ENCODE measurements at places on chromosomes 6 and 20. TPM values are rescaled to one million over a fixed set of nuclear protein-coding genes. Genes with fewer than 3 reads are reported as not detected.

RBM24 gene
- total RNA-seq = 9.1 TPM

RIN2 gene
- total RNA-seq = 16.0 TPM

GRCh38 chr6:41430875-41431274 lies 95.5 kb downstream of the NCR2 start:
- no peak overlapping the region for H3K4me3 ChIP-seq
- H3K36me3 ChIP-seq = no peaks in the 10 kb centered on the region
- H3K27ac ChIP-seq = no peak overlapping the region
- H3K4me1 ChIP-seq = peaks cover 27% of the 10 kb centered on the region
- no peaks in the 10 kb centered on the region for H3K27me3 ChIP-seq
- no peak for DNase-seq

GRCh38 chr20:32285082-32285620 lies 7.7 kb downstream of the KIF3B start:
- no peak overlapping the region for H3K4me3 ChIP-seq
- H3K27me3 ChIP-seq = no peaks in the 10 kb centered on the region
- no peak overlapping the region for H3K27ac ChIP-seq
- H3K36me3 ChIP-seq = no peaks in the 10 kb centered on the region

DNA sequence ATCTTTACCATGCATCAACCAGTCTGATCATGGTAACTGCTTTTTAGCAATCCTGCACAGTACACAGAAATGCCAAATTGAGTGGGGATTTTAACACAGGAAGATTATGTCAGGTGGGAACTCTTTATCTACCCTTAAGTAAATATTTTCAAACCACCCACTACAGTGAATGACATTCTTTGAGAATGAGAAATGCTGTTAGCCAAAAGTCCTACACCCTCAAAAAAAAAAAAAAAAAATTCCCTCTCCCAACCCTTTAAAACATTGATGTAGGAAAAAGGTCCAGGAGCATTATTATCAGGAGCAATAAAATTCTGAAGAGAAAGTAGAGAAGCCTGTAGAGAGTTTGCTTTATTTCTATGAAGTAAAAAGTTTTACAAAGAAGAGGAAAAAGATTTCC lies 307.2 kb upstream of the THEMIS start:
- DNase-seq = no peak
- no peak overlapping the region for H3K4me3 ChIP-seq
- H3K27me3 ChIP-seq = no peaks in the 10 kb centered on the region

- H3K4me3 ChIP-seq = no peak overlapping the region
- no peaks in the 10 kb centered on the region for H3K27me3 ChIP-seq
- H3K4me1 ChIP-seq = no peaks in the 10 kb centered on the region
- no peaks in the 10 kb centered on the region for H3K36me3 ChIP-seq
These were observed 18.7 kb upstream of the DUSP22 start for GRCh38 chr6:273551-274058.

- no peak for DNase-seq
- no peak overlapping the region for H3K27ac ChIP-seq
- no peaks in the 10 kb centered on the region for H3K27me3 ChIP-seq
These were observed 22.5 kb downstream of the KLHL32 start for GRCh38 chr6:96947055-96947454.

DNA sequence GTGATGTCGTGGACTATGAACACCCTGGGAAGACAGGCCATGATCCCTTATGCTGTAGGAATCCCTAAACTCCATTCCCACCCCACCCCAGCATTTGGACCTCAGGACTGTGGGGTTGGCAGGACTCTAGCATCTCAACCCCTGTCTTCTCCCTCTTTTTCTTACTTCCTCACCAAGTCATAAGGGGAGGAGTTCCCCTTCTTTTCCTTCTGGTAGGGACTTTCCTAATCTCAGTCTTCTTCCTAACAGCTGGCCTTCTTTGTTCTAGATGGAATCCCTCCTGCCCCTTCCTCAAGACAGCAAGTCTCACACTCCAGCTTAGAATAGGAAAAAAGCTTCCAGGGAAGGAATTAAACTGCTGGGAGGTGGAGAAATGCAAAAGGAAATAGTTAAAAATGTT lies 2.3 kb upstream of the SIRPB2 start:
- no peaks in the 10 kb centered on the region for H3K27me3 ChIP-seq
- H3K4me1 ChIP-seq = no peaks in the 10 kb centered on the region
- H3K27ac ChIP-seq = no peak overlapping the region
- no peaks in the 10 kb centered on the region for H3K36me3 ChIP-seq
- no peak for DNase-seq

GRCh38 chr6:51466427-51466826 lies 621.0 kb downstream of the PKHD1 start:
- H3K36me3 ChIP-seq = no peaks in the 10 kb centered on the region
- H3K27me3 ChIP-seq = no peaks in the 10 kb centered on the region
- no peak for DNase-seq
- no peaks in the 10 kb centered on the region for H3K4me1 ChIP-seq

DNA sequence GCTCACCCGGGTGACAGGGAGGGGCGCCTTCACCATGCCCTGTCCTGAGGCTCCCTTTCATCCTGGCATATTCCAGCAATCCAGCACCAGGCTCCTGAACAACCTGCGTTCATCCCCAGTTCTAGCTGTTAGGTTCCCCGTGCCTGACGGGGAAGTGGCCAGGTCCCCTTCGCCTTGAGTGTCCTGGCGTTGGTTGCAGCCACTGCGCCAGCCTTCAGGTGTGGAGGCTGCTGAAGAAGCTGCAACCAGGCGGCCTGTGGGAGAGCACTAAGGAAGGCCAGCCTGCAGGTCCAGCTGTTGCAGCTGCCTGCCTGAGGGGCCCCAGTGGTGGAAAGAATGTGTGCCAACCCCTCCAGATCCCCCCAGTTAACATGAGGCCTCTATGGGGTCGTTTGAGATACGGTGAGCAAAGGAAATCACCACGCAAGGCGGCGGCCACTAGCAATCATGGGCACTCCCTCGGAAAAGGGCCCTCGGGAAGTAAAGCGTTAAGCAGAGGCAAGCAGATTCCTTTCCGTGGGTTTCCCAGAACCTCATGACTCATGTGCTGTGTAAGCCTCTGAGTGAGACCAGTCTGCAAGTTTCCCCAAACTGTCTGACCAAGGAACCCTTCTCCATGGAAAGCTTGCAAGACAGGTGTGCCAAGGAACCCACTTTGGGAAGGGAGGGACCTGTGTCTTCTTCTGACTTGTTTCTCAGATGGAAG lies 320.8 kb downstream of the TAF4 start:
- H3K36me3 ChIP-seq = no peaks in the 10 kb centered on the region
- DNase-seq = no peak
- no peaks in the 10 kb centered on the region for H3K4me1 ChIP-seq
- no peak overlapping the region for H3K27ac ChIP-seq
- H3K4me3 ChIP-seq = no peak overlapping the region
- no peaks in the 10 kb centered on the region for H3K27me3 ChIP-seq

All from testis (tissue), 5 donors.